ENCODE measurements at places on chromosomes 12 and 14.

DNA sequence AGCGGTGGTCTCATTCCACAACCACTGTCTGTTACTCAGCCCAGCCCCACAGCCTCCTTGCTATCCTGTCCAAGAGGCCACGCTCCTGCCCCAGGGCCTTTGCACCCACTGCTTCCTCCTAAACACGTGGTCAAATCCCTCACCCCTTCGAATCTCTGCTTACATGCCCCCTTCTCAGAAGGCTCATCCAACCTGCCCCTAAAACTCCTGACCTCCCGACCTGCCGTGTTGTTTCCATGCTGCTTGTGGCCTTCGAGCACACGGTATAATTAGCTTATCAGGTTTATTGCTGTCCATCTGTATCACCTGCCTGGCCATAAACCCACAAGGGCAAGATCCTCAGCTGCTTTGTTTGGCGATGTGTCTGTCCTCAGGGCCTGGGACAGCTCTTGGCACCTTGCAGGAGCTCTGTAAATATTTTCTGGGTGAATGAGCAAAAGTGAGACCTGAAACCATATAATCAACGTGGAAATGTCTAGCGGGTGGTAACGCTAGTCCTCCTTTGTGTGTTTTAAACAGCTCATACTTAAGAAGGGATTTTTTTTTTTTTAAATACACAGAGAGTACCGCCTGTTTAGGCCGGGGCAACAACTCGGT is 36.0 kb downstream of the SCARB1 start:
- DNase-seq = no peak

DNA sequence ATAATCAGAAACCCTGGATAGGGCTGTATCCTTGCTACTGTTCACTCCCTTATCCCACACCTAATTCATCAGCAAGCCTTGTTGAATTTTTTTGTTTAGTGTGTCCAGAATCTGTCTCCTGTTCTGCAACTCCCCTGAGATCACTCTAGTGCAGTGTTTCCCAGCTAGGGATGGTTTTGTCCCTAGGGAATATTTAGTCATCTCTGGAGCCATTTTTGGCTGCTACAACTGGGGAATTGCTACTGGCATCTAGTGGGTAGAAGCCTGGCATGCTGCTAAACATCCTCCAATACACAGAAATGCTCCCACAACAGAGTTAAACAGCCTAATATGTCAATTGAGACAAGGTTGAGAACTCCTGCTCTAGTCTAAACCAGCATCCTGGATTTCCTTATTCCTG is 248.0 kb downstream of the NPAS3 start:
- DNase-seq = no peak

GRCh38 chr12:15778126-15778525 is 11.1 kb downstream of the EPS8 start:
- no peak for DNase-seq

GRCh38 chr12:29990971-29991370 is 207.2 kb upstream of the TMTC1 start:
- DNase-seq = no peak

- no peak for DNase-seq
Observed at GRCh38 chr14:62691647-62692489, 353.4 kb downstream of the KCNH5 start.

GRCh38 chr12:109218996-109219395 is 90.1 kb downstream of the FOXN4 start:
- no peak for DNase-seq

GRCh38 chr12:99732131-99732530 is 84.6 kb downstream of the GARIN6 start:
- DNase-seq = no peak

DNA sequence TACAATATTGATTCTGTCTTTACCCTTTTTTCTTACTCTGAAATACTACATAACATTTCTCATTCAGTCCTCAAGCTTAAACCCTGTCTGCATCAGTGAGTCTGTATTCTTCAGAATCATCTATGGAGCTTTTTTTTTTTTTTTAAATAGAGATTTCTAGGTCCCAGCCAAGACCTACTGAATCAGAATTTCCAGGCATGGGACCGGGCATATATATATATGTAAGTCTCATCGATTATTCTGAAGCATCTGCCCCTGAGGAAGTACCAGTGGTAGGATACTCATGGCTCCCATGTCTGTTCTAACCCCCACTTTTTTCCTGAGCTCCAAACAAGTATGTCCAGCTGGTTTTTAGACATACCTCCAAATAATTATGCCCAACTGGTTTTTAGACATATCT is 6.1 kb downstream of the DDX47 start:
- DNase-seq = no peak

DNA sequence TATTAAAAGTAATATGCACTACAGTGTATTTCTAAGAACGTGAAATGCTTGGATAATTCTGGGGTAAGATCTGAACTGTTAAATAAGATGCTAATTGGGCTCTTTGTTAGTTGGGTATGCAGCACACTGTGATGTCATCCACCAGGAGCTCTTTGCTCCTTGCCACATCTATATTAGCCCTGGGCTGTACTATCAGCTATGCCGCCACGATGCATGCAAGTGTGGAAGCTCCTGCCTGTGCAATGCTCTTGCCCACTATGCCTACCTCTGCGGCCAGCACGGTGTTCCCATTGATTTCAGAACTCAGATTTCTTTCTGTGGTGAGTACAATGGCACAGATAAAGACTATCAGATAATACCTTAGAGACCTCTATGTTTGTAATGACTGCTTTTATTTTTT is 165.6 kb downstream of the OTOGL start:
- no peak for DNase-seq

Data from stimulated activated CD8-positive, alpha-beta memory T cell treated with anti-CD3 and anti-CD28 coated beads, Interleukin-4, amount 100 ng/mL, for 1 hour (primary cell).